ENCODE measurements at places on chromosomes 2 and 18. TPM values are rescaled to one million over a fixed set of nuclear protein-coding genes. Genes with fewer than 3 reads are reported as not detected.

DNA sequence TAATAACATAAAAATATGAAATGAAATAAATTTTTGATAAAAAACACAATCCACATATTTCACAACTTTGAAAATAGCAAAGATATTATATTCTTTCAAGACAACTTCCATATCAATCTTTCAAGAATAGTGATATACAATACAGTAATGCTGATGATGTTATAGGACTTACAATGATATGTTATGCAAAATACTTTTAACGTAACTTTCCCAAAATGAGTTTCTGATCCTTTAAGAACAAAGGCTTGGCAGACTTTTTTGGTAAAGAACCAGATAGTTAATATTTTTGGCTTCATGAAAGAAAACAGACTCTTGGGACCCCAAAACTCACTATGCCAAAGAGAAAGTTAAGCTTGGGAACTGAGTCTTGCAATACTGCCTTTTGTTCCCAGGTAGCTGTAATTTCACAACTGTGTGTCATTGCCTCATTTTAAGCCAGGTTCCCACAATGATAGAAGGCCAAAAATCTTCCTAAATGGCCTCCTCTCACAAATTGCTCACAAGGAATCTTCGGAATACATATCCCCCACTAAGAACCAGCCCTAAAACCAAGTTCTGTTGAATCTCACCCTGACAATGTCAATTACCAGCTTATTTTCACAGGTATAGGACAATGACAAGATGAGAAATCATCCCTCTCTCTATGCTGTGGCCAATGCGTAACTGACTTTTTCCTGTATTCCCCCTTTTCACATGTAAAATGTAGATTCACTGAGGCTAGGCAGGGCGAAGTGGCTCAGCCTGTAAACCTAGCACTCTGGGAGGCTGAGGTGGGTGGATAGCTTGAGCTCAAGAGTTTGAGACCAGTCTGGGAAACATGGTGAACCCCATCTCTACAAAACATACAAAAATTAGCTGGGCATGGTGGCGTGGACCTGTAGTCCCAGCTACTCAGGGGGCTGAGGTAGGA lies 54.8 kb upstream of the STRN start:
- DNase-seq, result peak; percentile 23

DNA sequence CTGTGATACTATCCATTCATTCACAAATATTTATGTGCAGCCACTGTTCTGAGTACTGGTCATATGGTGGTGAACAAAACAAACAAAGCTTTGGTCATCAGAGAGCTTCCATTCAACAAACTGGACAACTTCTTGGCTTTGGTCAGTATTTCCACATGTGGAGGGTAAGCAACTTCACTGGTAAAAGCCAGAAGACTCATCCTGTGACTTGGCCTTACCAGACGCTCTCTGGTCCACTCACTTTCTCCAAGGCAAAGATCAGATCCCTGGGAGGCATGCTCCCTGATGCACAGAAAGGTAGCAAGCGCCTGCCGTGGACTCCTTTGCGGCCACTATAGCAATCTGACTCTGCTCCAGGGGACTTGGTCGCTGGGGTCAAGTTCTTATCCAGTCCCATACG lies 179.5 kb downstream of the EN1 start:
- no peak for DNase-seq

- no peak for DNase-seq
These were observed 218.7 kb upstream of the PIEZO2 start for GRCh38 chr18:11368020-11368419.

- DNase-seq, result no peak
These were observed 22.4 kb downstream of the ZNF532 start for GRCh38 chr18:58886864-58887612.

DNA sequence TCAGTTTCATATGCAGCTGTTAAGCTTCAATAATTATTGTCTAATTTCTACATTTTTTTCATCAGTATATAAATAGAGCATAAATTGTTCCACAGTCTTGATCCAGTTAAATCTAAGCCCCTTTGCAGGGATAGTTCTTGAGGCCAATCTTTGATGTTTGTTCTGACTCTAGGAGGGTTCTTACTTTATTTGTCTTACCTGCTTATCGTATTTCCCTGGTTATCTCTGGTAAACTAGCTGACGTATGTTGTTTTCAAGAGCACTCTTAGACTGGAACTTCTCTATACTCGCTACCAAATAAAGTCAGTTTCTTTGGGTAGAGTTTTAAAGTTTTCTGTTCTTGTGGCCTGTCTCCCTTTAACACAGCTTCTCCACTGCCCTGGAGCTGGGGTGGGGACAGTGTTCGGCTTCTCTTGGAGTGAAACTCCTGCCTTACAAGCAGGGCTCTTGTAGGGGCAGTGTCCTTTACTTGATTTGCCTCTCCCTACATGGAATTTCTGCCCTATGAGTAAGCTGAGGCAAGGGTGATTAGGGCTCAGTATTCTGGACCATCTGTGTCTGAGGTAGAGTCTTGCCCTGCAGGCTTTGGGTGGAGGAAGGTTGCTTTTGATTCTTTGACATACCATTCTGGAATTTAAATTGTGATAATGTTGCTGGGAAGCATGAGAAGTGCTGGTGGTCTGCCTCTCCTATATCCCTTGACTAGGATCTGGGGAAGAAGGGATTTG lies 90.3 kb downstream of the PTPN4 start:
- DNase-seq, result no peak

DNA sequence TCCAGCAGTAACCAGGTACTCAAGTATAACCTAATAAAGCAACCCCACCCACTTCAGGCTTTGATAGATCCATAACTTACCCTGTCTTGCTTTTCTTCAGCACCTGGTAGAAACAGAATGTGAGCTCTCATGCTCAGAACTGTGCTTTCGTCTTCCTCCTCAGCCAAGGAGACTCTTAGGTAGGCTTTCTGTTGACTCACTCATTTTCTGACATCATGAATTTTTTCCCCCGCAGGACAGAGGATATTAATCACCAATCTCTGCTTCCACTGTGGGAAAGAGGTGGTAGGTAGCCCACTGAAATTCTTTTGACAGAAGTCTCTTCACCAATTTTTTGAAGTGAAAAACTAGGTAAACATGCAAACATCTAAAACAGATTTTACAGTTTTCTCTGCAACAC lies 241.2 kb upstream of the KCNJ3 start:
- DNase-seq, result no peak

GRCh38 chr2:75476761-75477160 lies 84.0 kb downstream of the EVA1A start:
- DNase-seq, result peak; percentile 31

DNA sequence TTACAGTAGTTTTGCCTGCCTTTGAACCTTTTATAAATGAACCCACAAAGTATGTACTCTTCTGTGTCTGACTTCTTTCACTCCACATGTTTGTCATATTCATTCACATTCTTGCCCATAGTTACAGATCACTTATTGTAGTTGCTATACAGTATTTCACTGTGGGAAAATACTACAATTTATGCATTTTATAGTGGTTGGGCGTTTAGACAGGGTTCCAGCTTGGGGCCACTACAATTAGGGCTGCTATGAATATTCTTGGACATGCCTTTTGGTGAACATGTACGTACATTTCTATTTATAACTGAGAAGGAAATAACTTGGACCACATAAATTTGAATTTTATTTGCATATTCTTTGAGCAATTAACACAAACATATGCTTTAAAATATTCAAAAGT lies 15.4 kb upstream of the PMAIP1 start:
- DNase-seq, result no peak

Gene CELF4
- 5.3 TPM for total RNA-seq

Measured in umbilical cord (tissue), 2 donors.